ENCODE measurements at places on chromosomes 3 and 15.
A peak's percentile ranks its signal among the peaks of the same experiment; 100 is the strongest.

- DNase-seq, result no peak
Measured at GRCh38 chr15:85941186-85941855, 138.3 kb upstream of the AGBL1 start.

GRCh38 chr3:89488800-89489580 is 381.6 kb downstream of the EPHA3 start:
- DNase-seq, result no peak

GRCh38 chr3:152257563-152258035 is 11.1 kb upstream of the MBNL1 start:
- DNase-seq, result no peak

GRCh38 chr3:43411429-43411828 is 125.1 kb downstream of the SNRK start:
- DNase-seq, result no peak

GRCh38 chr3:106425916-106426315 is 557.1 kb upstream of the CBLB start:
- no peak for DNase-seq

DNA sequence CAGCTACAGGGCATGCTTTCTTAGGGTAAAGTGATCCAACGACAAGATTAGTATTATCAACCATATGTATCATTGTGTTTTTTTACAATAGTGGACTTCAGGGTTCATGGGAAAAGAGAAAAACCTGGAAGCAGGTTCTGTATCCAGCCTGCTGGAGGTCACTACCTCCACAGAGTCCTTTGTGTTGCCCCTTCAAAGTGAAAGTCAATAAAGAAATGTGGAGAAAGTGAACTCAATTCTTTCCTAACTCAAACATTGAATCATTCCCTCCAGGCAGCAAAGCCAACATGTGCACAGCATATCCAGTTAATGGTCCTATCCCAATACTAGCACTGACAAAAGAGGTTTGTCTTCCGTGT is 45.4 kb downstream of the FGF7 start:
- no peak for DNase-seq

- no peak for DNase-seq
Measured at GRCh38 chr3:190594171-190594570, 80.3 kb downstream of the IL1RAP start.

DNA sequence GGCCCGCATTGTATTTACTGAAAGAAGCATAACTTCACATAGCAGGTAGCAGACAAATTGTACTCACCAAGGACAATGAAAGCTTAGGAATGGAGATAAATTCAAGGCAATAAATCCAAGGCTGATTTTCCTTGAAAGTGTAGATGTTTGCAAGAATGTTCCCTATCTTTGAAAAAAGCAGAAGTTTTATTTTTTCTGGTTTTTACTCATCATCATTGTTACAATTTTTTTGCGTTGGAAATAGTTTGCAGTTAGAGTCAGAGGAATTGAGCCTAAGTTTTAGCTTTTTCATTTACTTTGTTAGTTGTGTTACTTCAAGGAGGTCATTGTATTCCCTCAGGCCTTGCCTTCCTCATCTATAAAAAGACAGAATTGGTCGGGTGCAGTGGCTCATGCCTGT is 213.9 kb upstream of the TBL1XR1 start:
- no peak for DNase-seq

- no peak for DNase-seq
Measured at GRCh38 chr3:197959500-197959890, 522 bp upstream of the LMLN start.

DNA sequence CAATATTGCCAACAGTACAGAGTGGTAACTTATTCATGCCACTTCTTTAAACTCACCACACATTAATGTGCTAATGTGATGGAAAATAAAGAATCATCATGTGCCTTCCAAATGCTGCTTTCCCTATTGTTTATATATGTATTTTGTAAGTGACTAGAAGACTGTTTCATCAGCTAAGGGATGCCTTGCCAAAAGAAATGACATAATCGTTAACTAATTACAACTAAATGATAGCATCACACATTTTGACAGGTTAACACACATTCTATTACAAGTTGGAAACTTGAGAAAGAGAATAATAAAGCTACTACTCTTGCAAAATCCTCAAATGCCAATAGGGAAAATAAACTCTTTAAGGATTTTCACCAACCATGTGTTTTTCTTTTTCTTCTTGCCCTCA is 329.9 kb upstream of the AGTR1 start:
- DNase-seq, result no peak

GRCh38 chr3:82423268-82424030 is 662.0 kb upstream of the GBE1 start:
- DNase-seq, result no peak

- DNase-seq, result no peak
Measured at GRCh38 chr15:87498560-87498959, 758.0 kb downstream of the NTRK3 start.

GRCh38 chr3:130596484-130596883 is 79.5 kb downstream of the COL6A6 start:
- DNase-seq, result no peak

- DNase-seq, result no peak
Measured at GRCh38 chr3:106117490-106117858, 248.7 kb upstream of the CBLB start.

- no peak for DNase-seq
Measured at GRCh38 chr3:75144406-75144805, 519.7 kb upstream of the FRG2C start.

- DNase-seq, result no peak
Measured at GRCh38 chr3:122294359-122294758, 30.7 kb upstream of the CSTA start.

- DNase-seq, result peak; percentile 18
Measured at GRCh38 chr15:65423150-65423975, 616 bp upstream of the IGDCC4 start.

DNA sequence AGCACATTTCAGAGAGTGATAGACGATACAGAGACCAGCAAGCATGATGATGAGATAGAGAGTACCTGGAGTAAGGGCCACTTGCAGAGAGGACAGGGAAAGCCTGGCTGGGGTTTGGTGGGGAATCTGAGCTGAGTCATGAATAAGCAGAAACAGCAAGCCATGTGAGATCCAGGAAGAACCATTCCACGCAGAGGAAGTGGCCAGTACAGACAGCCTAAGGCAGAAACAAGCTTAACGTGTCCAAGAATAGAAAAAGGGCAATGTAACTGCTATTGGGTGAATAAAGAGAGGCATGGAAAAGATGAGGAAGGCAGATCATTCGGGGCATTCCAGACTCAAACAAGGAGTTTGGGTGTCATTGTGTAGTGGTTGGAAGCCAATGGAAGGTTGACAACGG is 816.3 kb upstream of the CFAP20DC start:
- no peak for DNase-seq

GRCh38 chr3:126376444-126376843 is 18.3 kb upstream of the CFAP100 start:
- DNase-seq, result no peak

DNA sequence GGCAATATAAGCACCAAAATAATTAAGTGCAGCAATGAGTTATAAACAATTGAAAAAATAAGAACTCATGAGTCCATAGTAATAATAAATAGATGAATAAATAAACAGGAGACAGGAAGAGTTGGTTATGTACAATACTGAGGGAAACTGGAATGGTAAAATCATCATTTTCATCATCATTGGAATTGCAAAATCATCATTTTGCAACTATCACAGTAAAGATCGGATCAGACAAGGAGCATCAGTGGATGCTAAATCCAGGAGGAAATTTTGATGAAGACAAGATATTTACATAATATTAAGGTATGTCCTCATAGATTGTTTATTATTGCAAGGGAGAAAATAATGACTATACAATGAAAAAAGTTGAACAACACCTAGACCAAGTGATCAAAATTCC is 38.8 kb upstream of the ACAN start:
- no peak for DNase-seq

DNA sequence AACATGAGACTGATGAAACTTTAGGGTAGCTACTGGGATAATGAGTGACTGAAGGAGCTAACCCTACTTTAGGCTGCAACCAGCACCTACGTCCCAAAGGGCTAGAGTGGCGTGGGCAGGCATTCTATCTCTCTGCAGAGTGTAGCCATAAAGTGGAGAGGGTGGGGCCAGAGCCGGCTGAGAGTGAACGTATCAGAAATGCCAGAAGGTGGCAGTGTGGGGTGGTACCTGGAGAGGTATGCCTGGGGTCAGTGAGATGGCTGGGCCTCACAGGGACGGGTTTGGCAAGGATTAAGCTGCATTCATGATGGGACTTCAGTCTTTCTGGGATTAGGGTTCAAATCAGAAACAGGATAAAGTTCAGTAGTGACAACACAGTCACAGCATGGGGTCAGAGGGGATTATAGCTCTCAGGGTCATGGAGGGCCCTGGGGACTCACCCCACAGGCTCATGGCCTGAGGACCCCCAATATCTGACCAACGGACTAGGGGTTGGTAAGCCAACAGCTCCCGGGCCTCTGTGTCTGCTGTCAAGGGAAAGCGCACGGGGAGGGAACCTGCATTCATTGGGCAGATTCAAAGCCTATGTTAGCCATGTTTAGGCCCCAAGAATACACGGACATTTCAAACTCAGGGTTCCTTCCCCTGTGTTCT is 86.5 kb upstream of the FOXB1 start:
- no peak for DNase-seq

DNA sequence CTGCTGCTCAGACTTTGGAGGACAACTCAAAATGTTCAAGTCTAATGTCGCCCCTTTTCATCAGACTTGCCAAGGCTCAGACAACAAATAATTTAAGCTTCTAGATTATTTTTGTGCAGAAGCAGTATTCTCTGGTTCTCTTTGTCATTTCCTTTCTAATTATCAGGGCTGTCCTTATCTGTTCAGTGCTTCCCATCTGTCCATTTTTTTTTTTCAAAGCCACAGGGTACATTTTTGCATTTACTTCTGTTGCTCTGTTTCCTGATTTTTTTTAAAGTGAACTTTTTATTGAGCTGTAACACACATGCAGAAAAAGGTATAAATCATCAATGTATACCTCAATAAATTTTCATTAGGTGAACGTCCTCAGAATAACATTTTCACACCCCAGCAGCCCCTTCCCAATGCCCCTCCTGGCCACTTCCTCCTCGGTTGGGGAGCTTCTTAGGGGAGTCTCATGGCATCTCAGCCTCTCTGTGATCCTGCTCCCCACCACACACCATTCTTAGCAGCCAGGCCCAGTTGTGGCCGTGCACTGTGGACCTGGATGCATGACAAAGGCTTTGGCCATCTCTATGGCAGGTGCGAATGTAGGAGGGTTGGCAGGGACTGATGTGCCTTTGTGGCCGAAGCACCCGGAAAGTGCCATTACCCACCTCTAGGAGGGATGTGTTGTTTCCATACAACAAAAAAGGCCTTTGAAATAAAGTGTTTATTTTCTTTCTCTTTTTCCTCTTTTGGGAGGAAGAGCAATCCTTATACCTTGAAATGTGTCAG is 303.5 kb upstream of the LRRFIP2 start:
- DNase-seq, result no peak

Data from left ventricle myocardium inferior (tissue), 1 donor.